ENCODE measurements at places on chromosomes 7 and 10.
A peak's percentile ranks its signal among the peaks of the same experiment; 100 is the strongest.

DNA sequence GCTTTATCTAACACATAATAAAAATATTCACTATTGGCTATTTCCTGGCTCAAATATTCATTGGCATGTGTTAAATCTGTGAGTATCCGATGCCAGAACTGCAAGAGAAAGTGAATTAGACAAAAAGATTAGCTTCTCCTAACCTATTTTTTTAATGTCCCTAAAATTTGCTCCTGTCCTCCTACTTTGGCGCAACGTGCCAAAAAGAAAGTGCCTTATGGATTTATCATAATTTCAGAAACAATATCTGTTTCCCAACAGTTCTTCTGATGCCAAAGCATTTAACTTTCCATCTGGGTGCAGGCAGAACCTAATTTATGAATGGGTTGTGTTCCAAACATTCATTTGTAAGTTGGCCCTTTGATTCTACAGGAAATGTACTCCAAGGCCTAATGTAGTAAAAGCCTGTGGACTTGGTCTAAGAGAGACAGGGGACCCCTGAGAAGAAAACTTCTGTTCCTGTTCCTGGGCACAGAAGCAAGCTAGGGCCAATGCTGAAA lies 15.4 kb downstream of the PIP4K2A start:
- DNase-seq: no peak

DNA sequence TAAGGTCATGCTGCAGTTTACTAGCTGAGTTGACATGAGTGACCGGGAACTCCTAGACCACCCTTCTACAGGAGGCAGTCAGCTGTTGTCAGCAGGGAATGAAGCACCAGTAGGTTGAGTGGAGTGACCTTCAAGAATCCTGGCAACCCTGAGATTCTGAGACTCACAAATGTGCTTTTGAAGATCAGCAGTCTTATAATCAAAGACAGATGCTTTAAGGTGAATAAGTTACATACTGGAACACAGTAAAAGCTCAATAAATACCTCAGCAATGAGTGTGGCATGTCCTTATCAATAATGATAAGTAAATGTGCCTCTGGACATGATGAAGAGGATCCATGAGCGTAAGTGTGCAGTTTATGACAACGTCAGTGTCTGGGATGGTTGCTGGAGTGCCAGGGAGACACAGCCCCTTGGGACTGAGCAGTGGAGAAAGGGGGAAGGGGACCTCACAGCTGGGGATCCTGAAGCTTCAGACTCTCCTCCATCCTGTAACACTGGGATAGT lies 11.9 kb upstream of the OR6V1 start:
- no peak for DNase-seq

GRCh38 chr7:157676456-157677255 lies 339.9 kb downstream of the DNAJB6 start:
- no peak for DNase-seq

- no peak for DNase-seq
Measured at GRCh38 chr7:14389181-14389591, 399.7 kb upstream of the ETV1 start.

- DNase-seq: no peak
Measured at GRCh38 chr10:98953251-98953650, 282.4 kb downstream of the HPSE2 start.

GRCh38 chr7:137408126-137408525 lies 64.6 kb upstream of the PTN start:
- no peak for DNase-seq

DNA sequence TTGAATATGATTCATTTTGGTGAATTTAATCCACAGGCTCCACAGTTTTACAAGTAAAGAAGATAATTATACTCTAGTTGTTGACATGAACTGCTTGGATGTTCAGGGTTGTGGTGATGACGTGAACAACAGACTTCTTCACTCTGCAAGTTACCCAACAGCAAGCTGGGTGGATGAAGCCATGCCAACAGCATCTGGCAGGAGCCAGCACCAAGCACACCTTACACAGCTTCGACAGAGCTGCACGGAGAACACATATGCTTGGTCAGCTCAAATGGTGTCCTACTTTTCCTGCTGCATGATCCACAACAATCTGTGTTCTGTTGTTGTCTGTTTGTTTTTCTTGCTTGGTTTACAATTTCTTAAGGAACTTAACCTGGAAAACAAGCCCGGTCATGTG lies 9.8 kb downstream of the NOD1 start:
- DNase-seq: peak; percentile 61

DNA sequence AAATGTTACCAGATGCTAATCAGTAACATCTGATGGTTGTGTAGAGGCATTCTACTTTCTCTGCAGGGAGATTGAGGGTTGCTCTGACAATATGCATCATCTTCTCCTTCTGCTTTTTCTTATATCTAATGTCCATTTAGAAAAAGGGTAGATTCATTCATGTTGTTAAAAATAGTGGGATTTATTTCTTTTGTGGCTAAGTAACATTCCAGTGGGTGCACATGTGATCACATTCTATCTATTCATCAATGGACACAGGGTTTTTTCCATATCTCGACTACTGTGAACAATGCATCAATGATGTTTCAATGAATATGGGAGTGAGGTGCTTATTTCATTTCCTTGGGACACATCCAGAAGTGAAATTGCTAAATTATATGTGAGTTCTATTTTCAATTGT lies 103.9 kb downstream of the CRPPA start:
- no peak for DNase-seq

DNA sequence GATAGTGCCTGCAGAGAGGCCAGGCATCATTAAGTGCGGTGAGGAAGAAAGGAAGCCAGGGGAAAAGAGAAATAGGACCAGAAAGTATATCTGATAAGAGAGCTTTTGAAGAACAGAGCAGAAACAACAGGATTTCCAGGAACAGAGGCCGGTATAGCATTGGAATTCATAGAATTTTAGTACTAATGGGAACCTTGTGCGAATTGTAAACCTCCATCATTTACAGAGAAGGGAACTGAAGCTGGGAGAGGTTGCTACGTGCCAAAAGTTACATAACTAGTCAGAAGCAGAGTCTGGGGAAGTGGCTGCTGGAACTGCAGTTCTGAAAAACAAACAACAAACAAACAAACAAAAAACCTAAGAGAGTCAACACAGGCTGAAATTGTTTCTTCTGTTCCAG lies 5.4 kb upstream of the ZMYND11 start:
- no peak for DNase-seq

DNA sequence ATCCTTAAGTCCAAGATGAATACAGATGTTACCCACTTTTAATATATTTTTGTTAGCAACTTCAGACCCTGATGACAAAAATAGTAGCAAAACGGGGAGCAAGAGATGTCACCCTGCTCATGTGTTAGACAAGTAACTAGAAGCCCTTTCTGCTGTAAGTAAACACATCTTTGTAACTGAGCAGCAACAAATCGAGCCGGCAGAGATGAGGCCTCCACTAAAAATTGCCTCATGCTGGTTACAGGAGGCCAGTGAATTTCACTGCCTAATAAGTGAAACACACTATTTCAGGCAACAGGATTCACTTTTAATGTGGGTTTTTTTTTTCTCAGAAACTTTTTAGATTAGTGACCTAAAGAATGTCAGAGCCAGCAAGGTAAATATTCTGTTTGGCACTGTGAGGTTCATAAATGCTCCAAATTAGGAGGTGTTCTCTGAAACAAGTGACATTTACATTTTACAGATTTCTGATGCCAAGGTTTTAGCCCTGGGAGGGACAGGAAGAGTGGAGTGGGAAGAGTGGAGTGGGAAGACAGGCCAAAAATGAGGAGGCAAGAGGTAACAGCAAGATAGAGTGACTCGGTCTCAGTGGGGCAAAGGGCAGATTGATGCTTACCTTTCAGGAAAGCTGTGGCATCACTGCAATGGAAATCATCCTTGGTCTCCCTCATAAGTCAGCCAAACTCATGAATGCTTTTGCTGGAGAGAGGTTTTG lies 53.6 kb upstream of the LRRC17 start:
- no peak for DNase-seq

- DNase-seq: no peak
Measured at GRCh38 chr10:50554376-50554994, 69.3 kb downstream of the SGMS1 start.

DNA sequence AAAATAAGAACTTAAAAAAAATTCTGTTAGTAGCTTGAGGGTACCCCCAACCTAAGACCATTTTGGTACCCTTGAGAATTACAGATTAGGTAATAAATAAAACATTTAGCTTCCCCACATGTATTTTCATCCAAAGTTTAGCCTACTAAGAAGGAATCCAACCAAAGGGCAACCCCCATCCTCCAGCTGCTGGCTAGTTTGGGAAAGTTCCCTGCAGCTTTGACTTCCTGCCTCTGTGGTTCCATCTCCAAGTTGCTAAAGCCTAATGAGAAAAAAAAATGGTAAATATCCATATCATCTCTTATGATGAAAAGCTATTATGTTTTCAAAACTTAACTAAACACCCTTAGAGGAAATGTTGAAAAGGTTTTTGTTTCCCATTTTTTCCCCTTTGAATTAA lies 547.2 kb downstream of the ANKRD7 start:
- DNase-seq: no peak

GRCh38 chr7:70940597-70940996 lies 191.3 kb upstream of the GALNT17 start:
- DNase-seq: no peak

- no peak for DNase-seq
Measured at GRCh38 chr7:137423321-137423720, 79.8 kb upstream of the PTN start.

- DNase-seq: no peak
Measured at GRCh38 chr10:82089327-82089726, 214.3 kb downstream of the NRG3 start.

DNA sequence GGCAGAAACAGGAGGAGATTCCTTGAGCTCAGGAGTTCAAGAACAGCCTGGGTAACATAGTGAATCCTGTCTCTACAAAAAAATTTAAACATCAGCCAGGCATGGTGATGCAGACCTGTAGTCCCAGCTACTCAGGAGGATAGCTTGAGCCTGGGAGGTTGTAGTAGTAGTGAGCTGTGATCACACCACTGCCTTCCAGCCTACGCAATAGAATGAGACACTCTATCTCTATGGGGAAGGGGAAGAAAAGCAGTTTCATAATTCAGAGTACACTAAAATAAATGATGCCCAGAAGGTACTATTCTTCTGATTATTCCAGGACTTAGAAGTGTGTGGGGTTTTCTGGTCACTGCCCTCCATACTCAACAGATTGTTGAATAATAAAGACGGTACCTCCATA lies 177.3 kb downstream of the KMT2E start:
- peak; percentile 28 for DNase-seq

- no peak for DNase-seq
Measured at GRCh38 chr7:101591504-101591903, 37.6 kb downstream of the MYL10 start.

DNA sequence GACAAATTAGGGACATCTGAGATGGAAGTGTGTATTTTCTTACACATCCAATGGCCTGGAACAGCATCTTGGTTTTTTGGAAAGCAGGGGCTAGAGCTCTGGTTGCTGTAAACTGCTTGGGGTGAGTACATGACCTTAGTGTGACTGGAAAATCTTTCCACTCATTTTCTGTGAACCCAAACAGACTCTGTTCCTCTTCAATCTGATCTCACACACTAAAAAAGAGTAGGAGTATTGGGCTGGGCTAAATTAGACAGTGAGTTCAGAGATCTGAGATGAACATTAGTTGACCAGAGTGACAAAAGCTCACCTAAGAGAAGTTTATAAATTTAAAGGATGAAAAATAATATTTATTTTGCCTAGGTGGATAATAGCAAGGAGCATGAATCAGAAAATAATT lies 59.2 kb downstream of the OR13A1 start:
- no peak for DNase-seq

- DNase-seq: peak; percentile 90
Measured at GRCh38 chr7:26667514-26668133, 196.8 kb downstream of the SKAP2 start.

- DNase-seq: no peak
Measured at GRCh38 chr10:86671985-86672710, 3.8 kb downstream of the LDB3 start.

- peak; percentile 53 for DNase-seq
Measured at GRCh38 chr7:47651355-47652317, 69.7 kb upstream of the TNS3 start.

DNA sequence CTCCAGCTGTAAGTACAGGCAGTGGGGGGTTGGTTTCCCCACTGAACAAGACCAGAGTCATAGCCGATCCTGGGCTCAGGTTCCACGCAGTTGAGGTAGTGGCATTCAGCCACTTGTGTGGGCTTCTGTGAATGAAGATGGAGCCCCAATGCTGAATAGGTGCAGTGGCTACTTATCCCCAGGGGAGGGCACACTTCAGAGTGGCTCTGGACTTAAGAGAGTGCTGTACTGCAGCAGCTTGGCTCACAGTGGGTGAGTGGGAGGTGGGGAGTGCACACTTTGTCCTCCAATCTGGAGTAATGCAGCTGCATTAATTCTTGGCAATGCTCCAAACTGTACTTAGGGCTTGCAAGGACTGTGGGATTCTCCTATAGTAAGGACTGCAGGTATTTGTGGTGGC lies 81.9 kb downstream of the BUB3 start:
- no peak for DNase-seq

GRCh38 chr7:154978017-154978416 lies 24.9 kb downstream of the PAXIP1 start:
- no peak for DNase-seq

DNA sequence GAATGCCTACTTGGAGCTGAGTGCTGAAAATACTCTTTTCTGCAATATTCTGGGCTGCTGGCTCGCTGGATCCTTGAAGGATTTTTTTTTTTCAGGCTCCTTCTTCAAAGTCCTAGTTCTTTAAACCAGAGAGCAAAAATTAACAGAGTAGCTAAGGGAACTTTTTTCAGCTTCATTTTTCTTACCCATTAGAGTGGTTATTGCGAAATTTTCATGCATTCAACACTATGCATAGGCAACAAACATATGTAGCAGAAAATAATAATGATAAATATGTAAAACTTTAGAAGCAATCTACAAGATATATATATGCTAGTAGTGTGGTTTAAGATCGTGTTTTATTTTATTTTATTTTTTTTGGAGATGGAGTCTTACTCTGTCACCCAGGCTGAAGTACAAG lies 264.6 kb downstream of the SFMBT2 start:
- DNase-seq: no peak

DNA sequence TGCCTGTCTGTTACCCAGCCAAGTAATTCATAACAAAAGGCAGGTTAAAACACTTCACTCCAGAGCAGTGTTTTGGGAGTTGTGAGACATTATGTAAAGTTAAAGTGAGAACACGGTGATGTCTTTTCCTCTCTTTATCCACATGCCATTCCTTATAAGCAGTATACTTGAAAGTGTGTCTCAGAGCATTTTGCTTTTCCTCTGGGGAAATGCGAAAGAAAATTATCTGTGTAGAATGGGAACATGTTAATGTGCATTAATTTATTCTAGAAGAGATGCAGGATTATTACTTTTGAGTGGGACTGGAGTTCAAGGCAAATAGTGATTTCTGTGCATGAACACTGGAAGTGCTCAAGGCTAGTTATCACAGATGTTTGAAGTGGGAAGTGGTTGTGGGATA lies 170.4 kb downstream of the PLXDC2 start:
- DNase-seq: no peak
